ENCODE measurements at places on chromosomes 6 and 20.
A peak's percentile ranks its signal among the peaks of the same experiment; 100 is the strongest.

DNA sequence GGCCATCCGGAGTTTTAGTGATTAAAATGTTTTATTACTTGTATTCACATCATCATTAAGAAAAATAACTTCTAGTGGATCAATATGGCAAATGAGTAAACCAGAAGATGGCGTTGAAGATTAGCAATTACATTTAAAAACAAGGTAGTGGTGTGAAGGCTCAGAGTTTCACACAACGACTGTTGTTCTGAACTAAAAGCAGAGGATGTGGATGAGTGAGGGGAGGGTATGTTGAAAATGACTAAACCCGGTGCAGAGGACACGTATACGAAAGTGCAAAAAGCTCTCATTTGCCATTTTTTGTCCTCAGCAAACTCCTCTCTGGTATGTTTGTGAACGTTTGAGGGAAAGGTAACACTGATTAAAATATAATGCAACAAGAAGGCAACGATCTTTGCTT is 1.9 kb upstream of the IRF4 start:
- no peak for DNase-seq

DNA sequence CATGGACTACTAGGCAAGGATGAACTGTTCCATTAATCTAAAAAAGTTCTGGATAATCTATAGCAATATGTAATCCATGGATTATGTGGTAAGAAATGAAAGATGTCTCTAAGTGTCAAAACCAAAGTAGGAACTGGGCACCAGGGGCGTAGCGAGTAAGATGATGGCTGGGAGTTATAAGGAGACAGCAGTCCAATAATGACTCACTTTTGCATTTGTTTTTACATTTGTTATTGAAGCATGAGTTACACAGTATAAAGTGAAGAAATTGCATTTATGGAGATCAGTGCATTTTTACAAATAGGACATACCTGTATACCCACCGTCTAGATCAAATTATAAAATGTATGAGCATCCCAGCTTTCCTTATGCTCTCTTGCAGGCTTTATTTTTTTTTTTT is 878.5 kb upstream of the MAP3K7 start:
- DNase-seq: no peak

DNA sequence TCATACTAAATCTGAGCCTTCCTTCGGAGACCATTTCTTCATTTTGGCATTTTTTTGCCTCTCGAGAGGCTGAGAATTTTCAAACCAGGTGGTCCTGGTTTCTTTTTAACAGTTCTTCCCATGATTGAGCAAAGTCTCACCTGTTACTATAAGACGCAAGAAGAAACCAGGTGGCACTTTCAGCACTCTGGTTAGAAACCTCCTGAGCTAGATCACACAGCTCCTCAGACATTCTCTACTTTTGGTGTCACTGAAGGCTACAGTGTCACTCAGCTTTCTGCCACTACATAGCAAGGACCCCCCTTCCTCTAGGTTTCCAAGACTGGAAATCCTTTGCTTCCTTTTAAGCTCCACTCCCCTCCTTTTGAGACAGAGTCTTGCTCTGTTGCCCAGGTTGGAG is 7.3 kb downstream of the IFNGR1 start:
- DNase-seq: no peak

DNA sequence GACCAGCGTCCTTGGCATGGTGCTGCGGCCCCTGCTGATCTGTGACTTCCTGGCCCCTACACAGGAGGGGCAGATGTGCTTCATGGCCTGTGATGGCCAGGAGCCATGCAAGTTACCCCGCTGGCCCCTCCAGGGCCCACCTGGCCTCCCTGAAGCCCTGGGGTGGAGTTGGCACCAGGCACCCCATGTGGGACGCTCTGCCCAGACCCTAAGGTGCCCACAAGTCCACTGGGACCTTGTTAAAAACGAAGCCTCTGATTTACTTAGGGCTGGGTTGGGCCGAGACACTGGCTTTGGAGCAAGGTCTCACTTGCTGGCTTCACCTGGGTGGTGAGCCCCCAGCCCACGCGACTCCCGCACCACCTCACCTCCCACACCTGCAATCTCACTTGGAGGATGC is 139.0 kb downstream of the PHACTR3 start:
- DNase-seq: no peak

DNA sequence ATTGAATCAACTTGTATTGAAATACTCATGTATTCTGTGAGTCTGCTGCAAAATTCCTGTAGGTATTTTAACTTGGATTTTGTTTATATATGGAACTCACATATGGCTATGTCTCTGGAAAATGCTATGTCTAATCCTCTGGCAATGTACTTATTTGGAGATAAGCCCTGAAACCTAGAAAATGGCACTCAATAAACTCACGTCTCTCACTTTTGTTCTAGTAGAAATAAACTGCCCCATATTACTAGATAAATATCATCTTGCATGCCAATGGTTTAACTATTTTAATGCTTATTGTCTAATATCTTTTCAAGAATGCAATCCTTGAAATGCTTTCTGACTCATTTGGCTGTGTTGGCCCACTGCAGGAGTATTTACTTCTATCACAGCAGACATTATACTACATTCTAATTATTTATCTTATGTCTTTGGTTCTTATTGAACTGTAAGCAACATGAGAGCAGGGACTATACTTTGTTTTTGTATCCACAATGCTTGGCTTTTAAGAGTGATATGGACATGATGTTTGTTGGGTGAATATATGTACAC is 292.2 kb upstream of the RSPO3 start:
- DNase-seq: no peak

GRCh38 chr6:100512203-100512862 is 47.6 kb upstream of the SIM1 start:
- peak; percentile 41 for DNase-seq

DNA sequence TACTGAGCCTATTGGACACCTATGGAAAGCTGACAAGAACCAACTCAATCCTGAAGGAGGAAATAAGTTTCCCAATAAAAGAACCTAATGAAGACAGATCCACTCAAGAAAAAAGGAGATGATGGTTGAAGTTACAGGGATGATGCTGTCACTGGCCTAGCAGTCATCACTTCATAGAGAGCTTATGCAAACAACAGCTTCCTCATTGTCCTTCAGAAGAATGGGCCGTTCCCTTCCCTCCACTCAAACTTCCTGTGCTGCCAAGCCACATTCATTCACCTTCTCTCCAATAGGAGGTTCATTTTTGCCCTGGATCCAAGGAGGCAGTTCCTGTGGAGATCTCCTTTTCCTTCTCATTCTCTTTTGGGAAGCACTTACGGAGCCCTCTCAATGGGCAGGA is 13.8 kb upstream of the PM20D2 start:
- DNase-seq: no peak
